ENCODE measurements at places on chromosomes 6 and 20.
A peak's percentile ranks its signal among the peaks of the same experiment; 100 is the strongest.

GRCh38 chr20:574297-574942, 30.8 kb upstream of the CSNK2A1 start:
- no peak for DNase-seq

GRCh38 chr6:160996131-160996601, 4.6 kb downstream of the MAP3K4 start:
- DNase-seq = no peak

GRCh38 chr6:34131326-34132290, 14.3 kb downstream of the GRM4 start:
- DNase-seq = peak; percentile 25

DNA sequence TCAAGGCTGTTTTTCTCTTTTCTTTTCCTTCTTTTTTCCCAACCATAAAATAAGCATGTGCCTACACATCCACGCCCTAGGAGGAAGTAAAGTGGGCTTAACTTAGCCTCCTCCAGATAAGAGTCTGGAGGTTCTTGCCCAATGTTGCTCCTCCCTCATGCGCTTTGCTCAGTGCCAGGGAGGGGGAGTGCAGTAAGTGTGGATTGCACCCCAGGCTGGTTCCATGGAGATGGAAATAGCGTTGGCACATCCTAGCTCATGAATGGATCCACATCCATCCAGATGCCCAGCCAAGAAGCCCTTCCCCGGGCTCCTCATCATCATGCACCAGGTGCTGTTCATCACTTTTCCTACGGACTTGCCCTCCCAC, 58.2 kb downstream of the NEDD9 start:
- no peak for DNase-seq

DNA sequence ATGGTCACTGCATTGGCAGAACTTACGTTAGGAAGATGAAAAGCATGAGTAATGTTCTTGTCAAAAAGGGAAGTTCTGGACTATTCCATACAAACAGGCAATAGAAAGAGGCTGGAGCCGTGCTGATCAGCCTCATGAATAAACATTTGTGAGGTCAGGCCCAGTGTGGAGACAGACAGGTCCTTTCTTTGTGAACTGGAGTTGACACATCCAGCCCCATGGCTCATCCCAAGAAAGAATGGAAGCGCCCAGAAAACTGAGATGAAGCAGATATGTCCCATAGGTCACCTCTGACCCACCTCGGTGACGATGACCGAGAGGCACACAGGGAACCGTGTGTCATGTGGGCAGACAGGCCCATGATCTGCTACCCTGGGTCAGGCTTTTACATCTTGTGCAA, 276.0 kb upstream of the SGK1 start:
- no peak for DNase-seq

GRCh38 chr20:16775961-16776360, 27.8 kb downstream of the OTOR start:
- no peak for DNase-seq

DNA sequence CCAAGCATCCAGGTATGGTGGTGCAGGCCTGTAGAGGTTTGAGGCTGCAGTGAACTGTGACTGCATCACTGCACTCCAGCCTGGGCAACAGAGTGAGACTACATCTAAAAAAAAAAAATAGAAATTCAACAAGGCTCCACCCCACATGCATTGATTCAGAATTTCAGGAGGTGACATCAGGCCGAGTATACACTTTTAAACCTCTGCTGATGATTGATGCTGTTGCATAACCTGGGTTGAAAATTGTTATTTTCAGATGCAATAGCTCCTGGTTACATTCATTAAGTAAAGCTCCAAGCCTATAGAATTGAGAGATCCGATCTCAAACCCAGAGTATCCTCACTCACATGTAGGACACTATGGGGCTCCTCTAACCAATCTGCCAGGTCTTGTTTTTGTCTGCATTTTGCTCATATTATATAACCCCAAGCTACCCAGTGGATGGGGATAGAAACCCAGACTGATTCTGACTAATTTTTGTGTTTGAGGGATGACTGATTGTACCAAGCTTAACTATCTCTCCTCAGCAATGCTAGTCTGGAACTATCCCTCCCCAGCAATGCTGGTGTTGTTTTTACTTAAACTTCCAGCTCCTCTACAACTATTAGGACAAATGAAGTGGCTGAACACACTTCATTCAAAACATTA, 123.5 kb upstream of the PREP start:
- no peak for DNase-seq

DNA sequence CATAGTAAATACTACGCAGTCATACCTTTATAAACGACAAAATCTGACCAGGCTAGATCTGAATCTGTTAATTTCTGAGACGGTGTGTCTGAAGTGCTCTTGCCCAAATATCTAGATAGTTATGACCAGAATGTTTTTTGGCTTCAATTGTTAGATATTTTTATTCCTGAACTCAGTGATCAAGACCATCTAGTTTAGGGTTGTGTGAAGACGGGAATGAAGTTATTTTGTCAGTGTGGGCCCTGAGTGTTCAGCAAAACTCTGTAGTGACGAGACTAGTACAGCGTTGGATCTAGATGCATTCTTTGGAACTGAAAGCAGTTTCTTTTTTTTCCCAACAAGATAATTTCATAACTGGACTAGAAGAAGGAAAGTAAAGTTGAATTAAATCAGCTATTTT, 3.1 kb downstream of the STXBP5 start:
- no peak for DNase-seq

GRCh38 chr6:161232010-161232409, 41.9 kb downstream of the AGPAT4 start:
- DNase-seq = no peak

DNA sequence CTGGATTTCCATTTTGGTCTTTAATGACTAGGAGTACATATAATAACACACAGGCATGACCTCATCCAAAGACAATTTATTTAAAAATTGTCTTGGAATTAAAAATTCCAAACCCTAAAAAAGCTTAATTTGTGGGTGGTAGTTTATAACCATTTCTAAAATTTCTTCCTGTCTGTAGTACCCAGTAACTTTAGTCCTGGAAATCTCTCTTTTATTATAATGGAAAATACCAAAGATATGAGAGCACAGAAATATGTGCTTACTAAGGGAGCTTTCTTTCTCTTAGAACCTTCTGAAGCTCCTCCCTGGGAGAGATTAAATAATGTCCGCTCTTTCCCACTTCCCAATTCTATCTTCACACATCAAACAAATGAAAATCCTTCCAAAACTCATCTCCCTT, 70.5 kb upstream of the PRL start:
- DNase-seq = no peak
